ENCODE measurements at places on chromosomes 2 and 18.
A peak's percentile ranks its signal among the peaks of the same experiment; 100 is the strongest.

DNA sequence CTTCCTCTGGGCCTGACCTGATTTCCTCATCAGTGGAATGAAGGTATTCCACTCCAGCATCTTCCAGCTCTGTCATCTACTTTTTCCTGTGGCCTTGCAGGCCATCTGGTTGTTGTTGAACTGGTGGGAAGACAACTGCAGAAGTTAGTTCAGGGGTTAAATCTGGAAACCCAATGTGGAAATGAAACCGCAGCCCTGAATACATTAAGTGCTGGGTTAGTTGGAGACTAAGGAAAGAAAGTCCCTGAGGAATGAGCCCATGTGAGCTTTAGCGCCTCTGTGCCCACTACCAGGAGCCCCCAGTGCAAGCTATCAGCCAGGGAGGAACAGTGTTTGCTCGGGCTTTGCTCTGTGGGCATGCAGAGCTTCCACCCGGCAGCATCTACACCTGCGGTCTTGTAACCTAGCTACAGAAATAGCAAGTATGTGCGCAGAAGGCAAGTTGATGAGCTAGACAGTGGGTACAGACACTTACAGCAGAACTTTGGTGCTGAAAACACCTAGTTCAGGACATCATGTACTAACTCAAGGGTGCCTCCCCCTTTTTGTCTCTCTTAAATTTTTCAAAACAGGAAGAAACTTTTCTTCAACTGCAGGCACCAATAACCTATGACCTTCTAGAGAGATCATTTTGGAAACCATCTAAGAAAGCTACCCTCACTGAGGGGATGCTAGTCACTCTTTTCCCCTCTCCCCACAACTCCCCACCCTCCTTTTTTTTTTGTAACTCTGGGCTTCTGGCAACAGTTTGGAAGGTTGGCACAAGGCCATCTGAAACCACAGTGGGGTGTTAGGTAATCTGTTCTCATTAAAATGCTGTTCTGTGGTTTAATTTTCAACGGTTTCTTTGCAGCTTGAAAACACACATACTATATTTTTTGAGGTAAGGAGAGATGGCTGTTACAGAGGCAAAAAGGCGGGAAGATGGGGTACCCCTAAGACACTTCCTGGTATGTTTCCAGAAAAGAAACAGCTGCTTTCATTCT, 18.3 kb upstream of the CXCR4 start:
- DNase-seq: no peak

DNA sequence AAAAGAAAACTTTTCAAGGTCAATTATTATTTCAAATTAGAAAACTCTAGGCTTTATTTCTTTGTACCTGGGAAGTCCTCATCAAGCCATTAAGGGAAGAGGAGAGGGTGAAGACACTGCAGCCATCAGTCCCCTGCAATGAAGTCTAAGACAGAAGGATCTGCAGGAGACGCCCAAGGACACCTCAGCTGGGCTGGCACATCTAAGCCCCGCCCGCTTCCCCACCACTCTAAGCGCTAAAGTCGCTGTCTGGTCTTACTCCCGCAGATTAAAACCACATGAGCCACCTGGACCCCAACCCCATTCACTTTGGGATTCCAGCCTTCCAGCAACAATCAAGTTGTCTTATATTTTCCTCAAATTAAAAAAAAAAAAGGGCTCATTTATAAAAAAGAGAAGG, 104.4 kb downstream of the AFF3 start:
- no peak for DNase-seq

DNA sequence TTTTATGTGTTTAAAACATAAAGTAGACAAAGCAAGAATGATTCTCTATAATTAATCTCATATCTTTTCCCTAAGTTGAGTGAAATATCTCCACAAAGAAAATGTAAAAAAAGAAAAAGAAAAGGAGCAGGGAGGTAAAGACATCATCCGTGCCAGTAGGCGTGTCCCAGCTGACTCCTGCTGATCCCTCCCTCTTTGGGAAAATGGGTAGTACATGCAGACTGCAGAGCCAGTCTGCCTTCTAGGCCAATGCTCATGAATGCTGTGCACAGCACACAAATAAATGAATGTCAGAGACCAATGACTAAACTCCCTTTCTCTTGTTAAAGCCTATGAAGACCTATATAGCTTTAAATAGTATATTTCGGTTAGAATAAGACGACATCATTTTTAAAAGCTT, 64.7 kb downstream of the RAPH1 start:
- no peak for DNase-seq

DNA sequence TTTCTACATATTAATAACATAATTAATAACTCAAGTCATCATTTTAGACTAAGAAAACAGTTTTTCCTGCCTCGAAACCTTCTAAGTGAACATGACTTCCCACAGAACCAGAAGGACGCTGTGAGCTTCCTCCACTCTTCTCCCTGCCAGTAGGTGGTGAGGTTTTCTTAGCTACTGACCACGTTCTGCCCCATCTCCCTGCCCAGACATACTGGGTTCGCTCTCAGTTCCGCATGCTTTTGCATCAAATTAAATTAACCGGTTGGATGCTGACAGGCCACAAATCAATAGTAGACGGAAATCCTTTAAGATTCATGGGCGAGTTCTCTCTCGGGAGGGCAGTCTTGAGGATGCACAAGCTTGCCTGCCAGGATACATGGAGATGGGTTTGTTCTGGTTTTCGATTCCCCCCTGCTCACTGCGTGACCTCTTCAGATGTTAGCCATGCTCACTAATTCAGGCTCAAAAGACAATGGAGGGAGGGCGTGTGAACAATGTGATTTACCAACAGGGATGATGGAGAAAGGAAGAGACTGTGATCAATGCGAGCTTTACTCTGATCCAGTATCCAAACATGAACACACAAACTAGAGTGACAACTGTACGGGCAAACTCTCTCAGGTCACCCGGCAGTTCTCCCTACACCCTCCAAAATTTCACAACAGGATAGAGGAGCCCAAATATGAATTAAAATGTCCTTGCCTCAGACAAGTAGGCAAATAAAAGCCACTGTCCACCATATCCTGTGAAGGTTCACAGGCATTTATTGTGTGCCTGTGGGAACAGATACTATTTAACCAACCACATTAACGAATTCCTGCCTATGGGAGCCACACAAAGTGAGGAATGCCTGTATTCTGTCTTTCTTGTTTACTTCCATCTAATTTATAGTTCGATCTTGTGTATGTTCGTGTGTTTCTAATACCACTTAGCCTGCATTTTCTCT, 375.7 kb downstream of the EIPR1 start:
- no peak for DNase-seq

DNA sequence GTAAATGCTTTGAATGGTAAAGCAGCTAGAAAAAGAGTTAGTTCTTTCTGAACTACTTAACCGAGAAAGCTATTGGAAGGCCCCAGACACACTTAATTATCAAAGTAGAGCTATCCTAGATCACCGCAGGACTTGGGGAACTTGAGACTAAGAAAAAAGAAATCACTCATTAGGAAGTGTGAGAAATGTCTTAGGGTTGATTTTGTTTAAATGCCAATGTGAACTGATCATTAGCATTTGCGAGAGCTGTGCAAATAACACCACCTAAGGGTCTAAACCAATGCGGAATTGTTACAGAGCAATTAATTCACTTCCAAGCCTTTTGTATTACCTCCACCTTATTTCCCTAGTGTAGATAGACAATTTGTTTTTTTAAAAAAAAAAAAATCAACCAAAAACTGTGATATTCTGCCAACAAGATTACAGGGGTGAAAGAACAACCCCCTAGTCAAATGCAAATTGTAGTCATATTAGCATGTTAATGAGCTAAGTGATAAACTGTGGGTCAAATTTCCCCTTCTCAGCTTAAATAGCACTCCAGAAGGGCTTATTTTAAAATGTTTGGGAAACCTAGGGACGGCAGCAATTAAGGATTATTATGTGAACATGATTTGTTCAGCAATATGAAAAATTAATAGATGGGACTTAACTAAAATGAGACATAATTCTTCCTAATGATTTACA, 246.2 kb upstream of the STON1 start:
- no peak for DNase-seq

DNA sequence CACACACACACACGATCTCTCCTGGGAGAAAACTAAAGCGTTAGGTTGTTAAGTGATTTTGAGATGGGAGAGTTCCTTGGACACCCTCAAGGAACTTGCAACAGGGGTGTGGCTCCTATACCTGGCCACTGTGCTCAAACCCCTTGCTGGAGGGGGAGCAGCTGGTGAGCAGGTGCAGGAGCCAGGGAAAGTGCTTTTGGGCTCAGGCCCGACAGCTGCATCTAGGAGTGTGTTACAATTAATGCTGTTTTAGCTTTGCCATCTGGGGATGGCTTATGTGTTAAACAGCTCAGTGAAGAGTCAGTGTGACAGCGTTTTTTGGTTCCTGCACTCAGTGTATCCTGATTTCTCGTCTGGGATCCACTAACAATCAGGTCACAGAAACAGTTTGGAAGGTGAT, 510.8 kb downstream of the TRIB2 start:
- no peak for DNase-seq

DNA sequence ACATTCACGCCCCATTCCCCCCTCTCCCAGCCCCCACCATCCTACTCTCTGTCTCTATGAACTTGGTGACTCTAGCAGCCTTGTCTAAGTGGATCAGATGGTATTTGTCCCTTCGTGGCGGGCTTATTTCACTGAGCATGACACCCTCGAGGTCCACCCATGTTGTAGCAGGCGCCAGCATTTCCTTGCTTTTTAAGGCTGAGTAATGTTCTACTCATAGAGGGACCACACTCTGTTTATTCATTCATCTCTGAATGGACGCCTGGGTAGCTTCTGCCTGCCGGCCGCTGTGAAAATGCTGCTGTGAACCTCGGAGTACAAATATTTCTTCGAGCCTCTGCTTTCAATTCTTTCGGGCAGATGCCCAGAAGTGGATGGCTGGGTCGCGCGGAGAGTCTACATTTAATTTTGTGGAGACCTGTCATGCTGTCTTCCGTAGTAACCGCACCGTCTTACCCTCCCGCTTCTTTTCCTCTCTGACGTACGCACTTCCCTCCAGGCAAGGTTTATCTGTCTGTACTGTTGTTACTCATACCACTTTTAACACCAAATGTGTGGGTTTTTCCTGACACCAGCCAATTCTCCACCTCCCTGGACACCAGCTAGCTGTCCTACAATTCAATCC, 5.6 kb downstream of the CROCC2 start:
- peak; percentile 85 for DNase-seq

DNA sequence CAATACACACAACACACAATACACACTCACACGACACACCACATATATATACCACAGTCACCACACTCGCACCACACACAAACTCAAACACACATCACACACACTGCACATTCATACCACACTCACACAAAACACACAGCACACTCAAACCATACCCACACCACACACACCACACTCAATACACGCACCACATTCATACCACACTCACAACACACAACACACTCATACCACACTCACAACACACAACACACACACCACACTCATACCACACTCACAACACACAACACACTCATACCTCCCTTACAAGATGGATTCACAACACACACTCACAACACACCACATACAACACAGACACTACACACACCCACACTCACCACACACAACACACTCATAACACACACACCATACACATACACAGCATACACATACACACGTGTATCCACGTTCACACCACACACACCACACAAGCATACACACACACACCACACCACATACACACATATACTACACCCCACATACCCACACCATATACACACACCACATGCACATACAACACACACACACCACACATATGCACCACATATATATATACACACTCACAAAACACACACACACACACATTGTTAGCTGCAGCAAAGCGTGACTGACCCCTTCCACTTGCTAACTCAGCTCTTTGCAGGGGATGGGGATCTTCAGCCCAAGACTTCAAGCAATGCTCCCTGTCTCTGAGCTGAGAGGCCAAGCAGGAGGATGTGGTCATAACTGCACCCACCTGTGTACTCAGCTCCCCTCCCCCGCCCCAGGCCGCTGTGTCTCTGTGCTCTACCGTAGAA, 59.0 kb downstream of the SDC1 start:
- DNase-seq: no peak

DNA sequence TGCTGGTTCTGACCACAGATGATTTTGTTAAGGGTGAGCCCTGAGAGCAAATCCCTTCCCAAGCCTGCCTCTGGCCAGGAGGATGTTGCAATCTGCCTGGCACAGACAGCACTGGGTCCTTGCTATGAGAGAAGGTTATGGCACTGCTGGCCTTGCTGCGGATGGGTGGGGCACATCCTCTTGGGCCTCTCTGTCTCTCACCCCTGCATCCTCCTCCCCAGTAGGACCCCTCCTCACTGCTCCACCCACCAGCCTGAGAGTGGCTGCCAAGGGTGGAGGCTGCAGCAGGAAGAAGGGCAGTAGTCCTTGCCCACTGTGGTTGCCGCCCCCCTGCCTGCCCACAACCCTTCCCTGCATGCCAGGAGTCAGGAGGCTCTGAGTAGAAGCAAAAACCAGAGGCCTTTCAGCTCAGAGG, 180.9 kb downstream of the ZBTB7C start:
- peak; percentile 74 for DNase-seq

DNA sequence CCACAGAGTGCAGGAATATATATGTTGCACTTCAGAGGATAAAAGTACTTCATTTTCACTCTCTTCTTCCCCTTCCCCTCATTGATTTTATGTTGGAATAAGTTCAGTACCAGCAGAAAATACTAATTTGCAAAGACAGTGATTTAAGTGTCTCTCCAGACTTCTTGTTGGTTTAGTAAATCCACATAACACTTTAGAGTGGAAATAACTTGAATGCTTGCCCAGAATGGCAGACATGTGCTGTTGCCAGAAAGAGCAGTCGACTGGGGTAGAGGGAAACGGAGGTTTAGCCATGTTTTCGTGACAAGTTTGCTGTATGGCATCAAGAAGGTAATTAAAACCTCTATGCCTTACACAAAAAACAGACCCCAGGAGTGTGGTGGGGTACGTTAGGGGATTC, 246.0 kb upstream of the CXCR4 start:
- no peak for DNase-seq

DNA sequence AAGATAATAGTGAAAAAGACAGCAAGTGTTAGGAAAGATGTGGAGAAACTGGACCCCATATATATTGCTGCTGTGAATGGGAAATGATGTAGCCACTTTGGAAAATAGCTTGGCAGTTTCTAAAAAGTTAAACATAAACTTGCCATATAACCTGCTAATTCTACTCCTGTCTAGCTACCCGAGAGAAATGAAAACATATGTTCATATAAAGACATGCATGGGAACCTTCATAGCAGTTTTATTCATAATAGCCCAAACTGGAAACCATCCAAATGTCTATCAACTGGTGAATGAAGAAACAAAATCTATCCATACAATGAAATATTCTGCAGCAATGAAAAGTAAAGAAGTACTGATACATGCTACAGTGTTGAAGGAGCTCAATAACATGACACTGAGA, 50.4 kb upstream of the NABP1 start:
- no peak for DNase-seq

GRCh38 chr2:123207245-123207644, 817.8 kb upstream of the CNTNAP5 start:
- DNase-seq: no peak
